ENCODE measurements at places on chromosomes 5 and 9.

DNA sequence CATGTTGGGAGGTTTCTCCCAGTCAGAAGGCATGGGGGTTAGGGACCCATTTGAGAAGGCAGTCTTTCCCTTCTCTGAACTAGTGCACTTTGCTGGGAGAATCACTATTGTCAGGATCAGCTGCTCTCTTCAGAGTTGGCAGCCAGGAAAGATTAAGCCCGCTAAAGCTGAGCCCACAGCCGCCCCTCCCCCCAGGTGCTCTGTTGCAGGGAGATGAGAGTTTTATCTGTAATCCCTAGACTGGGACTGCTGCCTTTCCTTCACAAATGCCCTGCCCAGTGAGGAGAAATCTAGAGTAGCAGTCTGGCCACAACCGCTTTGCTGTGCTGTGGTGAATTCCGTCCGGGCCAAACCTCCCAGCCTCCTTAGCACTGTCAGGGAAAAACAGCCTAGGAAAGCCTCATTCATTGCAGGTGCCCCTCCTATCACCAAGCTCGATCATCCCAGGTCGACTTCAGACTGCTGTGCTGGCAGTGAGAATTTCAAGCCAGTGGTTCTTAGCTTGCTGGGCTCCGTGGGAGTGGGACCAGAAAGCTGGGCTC is 69.8 kb downstream of the CNTLN start:
- DNase-seq = no peak

GRCh38 chr5:2213121-2213730 is 330.5 kb upstream of the IRX4 start:
- DNase-seq = no peak

GRCh38 chr9:136629001-136629878 is 33.5 kb upstream of the EGFL7 start:
- no peak for DNase-seq

DNA sequence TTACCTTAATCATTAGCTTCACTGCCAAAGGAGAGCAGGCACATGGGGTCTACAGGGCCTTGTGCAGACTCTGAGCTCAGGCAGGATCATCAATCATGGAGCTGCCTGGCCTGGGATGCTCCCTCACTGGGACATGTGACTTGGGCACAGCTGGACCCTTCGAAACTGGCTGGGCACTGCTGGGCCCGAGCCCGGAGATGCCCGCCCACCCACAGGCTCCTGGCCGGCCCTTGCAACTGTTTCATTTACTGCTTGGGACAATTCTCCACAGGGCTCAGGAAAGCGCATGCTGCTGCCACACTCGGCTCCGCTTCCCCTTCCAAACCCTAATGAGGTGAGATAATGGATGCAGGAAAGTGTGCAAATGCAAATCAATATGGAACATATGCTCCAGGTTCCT is 387.5 kb downstream of the TRIM36 start:
- DNase-seq = no peak

GRCh38 chr9:33289936-33290246 is 425 bp upstream of the NFX1 start:
- DNase-seq = no peak

GRCh38 chr5:51566953-51567352 is 183.7 kb downstream of the ISL1 start:
- DNase-seq = no peak

GRCh38 chr5:169164481-169164925 is 136.4 kb downstream of the SLIT3 start:
- no peak for DNase-seq

DNA sequence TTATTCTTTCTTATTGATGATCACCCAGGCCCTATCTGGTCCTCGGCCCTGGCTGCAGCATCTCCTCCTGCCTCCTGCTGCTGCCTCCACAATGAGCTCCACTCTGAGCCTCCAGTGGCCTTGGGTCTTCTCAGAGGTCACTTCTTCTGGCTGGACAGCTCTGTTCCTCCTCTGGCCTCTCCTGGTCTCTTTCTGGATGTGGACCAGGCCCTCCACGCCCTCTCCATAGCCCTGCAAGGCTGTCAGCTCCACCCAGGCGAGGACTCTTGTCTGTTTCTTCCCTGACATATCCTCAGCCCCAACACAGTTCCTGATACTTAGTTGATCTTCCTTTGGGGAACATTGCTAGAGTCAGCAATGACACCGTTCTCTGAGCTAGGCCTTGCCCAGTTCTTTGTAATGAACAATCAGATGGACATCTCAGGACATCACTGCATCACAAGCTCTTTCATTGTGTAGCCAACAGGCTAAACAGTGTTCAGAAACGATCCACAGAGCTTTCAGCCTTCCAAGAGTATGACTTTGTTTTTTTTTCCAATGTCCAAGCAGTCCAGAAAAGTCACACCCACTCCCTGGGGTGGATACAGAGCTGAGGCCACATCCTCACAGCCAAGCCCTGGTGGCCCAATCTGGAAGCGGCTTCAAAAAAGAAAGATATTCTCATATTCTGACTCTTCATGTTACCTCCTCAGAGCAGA is 62.5 kb upstream of the DNAH5 start:
- no peak for DNase-seq

DNA sequence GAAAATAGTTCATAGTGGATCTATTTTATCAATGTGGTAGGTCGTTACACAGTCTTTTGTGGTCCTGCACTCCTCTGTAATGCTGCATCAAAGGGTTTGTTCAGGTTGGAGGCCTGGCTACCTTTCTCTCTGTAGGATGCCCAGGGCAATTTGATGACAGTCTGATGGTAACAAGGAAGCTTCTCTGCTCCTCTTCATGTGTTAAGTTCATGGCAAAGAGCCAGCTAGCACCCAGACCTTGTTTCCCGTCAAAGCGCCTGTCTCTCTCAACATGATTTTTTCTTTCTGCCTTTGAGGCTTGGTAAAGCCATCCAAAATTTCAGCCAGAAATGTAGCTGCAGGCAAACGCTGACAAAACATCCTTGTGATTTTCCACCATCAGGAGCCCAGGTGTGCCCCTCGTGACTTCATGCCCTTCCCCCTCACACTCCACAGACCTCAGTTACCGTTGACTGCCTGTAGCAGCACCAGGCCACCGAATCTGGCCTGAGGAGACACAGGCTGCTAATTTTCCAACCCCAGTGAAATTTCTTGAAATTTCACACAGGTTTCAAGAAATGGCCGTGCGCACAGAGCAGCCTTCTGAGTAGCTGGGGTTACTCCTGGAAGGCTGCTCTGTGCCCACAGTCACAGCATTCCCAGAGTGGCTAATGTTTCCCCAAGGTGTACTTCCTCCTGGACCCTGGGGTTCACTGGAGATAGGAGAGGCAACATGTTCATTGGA is 292.7 kb downstream of the CWC27 start:
- no peak for DNase-seq

DNA sequence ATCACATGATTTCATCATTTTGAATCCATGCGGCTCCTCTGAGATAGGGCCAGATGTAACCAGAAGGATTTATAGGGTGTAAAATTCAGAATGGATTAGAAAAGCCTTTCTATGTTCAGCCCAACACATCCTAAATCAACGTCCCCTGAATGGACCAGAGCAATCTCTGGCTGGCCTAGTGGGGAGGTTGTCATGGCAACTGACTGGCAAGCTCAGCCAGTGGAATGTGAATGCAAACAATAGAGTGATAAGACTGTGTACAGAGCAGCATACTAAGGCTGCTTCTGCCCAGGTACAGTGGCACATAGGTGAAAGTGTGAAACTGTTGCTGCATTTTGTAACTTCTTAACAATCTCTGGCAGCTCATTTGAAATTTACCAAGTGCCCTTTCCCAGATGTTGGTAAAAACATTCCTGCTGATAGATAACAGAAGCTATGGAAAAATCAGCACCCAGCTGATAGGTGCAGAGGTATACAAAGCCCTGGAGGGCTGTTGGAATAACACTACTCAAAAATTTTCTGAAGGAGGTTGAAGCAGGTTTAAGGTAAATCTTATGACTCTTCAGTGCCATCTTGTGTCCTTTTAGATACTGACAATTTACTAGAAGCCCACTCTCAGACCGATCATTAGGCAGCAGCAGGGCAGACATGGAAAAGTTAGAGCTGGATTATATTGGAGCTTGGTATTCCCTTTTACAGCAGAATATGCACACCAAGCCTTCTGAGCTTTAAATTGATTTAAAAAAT is 267.2 kb downstream of the RAB3C start:
- DNase-seq = no peak

GRCh38 chr9:15837079-15837679 is 284.3 kb downstream of the CCDC171 start:
- no peak for DNase-seq

GRCh38 chr5:65125591-65126541 is 355.9 kb downstream of the ADAMTS6 start:
- DNase-seq = no peak

DNA sequence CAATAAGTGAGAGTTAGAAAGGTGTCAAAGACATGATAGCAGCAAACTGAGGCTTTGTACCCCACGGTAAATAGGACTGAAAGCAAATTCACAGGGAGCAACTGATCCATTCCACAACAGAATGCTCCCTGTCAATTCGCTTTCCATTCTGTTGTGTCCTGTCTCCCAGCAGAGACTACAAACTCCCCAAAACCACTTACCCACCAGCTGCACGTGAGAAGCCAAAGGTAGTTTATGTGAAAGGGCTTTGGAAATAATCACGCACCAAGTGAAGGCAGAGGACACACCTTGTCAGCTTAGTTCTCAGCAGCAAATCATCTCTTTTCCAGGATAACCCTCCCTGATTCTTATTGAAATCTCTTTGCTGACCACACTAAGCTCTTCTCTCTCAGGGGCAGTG is 46.6 kb upstream of the IL17B start:
- DNase-seq = no peak

DNA sequence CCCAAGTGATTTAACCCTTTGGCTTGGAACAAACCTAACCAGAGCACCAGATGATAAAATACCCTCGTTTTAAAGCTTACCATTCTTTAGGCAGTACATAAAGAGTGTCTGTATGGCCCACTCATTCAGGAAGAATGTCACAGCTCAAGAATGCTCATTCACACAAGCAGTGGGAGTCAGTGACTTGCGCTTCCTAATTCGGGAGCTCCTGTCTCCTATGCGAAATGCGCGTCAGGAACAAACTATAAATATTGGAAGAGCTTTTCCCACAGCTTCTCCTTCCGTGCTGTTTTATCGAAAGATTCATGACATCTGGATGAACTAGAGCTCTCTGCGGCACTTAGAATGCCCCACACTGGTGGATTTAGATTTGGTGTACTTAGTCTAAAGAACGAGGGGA is 66.6 kb downstream of the NTRK2 start:
- DNase-seq = no peak

Data from coronary artery (tissue), 2 donors.